NCI-H1930 (cell line): ENCODE measurements at places on chromosomes 6 and 20.

DNA sequence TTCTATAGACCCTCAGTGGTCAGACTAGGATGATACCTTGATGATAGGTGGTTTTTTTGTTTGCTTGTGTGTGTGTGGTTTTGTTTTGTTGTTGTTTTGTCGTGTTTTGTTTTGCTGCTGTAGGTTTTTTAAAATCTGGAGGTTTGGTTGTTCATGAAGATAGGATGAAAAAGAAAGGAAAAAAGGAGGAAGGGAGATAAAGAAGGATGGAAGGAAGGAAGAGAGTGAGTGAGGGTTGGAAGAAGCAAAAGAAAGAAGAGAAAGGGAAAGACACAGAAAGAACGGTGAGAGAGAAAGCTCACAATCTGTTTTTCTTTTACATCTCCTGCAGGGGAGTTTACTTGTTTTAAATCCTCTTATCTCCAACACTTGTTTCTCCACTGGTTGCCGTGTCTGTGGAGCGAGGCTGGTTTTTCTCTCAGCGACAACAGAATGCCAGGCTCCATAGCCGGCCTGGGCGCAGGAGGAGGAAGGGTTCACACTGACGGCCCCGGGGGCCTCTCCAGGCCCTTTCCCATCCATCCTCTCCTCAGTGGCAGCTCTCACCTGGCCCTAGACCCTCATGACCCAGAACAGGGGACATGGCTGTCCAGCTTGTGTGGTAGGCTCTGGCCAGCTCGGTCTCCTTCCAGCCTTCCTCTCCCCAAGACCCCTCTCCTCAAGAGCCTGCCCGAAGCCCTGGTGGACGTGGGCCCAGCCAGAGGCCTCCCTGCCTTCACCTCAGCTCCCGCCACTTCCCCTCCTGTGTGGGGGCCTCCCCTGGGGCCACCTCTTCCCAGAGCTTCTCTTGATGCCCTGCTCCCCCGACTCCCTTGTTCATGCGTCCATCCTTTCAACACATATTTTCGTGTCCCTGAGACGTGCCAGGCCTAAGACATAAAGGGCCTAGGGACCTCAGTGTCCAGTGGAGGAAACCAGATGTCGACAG, 168.4 kb downstream of the VEGFA start:
- DNase-seq: no peak

DNA sequence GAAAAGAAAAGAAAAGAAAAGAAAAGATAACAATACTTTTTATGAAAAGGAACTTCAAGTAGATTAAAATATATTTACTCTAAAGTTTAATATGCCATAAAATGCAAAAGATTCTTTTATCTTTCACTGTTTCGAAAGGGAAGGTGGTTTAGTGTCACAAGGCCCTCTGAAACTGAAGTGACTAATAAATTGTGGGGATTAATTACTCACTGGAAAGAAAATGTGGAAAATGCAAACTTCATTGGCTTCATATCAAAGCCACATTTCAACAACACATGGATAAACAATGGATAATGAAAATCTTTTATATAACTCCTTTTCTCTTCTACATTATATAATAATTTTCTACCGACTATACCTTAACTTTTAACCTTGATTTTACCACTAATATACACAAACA, 320.5 kb upstream of the RSPO3 start:
- no peak for DNase-seq

DNA sequence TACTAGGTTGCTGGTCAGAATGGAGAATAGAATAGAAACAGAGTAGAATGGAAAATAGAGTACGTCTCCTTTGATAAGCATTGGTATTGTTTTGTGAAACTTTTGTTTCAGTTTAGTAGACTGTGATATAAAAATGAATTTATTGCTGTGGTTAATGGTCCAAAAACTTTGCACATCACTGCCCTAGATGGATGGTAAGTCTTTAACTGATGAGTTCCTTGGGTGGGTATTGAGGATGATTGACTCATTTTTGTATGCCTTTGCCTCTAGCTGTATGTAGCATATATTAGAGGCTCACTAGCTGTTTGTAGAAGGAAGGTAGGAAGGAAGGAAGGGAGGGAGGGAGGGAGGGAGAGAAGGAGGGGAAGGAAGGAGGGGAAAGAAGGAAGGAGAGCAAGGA, 48.3 kb downstream of the ZDHHC14 start:
- DNase-seq: no peak

GRCh38 chr6:27837625-27838057, 74.6 kb downstream of the OR2B2 start:
- no peak for DNase-seq

DNA sequence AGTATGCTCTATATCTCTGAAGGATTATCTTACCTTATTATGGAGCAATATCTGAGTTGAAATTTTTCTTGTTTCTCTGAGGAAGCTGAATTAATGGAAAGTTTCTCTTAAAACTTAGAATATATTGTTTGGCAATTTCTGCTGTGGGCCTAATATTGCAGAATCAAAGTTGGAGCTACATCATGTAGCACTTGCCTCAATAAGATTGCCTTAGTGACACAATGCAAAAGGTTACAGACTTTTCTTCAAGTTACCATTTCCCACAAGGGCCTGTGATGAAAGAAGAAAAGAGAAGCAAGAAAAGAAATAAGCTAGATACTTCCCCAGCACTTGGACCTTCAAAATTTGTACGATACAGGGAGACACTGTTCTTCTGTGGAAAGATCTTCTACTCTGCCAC, 151.2 kb downstream of the SOBP start:
- DNase-seq: no peak

GRCh38 chr6:170178561-170179477, 112.1 kb downstream of the DLL1 start:
- DNase-seq: no peak

DNA sequence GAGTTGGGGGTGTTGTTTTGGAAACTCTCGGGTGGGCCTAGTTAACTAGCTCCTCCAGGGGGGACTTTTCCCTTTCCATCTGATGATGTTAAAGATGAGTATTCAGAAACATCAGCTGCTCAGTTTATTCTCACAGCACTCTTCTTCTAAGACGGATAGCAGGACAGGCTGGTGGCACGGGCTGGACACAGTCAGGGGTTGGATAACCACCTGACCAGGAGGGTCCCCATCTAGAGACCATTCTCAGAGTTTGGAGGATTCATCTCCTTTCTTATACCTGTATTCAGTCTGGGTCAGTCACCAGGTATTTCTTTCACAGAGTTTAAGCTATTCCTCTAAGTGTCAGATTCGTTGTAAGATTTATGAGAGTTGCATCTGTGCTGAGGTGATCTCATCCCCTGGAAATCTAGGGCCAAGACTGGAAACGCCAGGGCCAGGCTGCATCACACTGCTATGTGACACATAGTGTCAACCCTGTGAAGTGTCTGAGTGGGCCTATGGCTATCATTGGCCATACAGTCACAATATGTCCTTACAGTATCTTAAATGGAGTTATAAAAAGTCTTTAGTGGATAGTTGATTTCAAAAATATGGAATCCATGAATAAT, 111.7 kb downstream of the FAM50B start:
- no peak for DNase-seq

DNA sequence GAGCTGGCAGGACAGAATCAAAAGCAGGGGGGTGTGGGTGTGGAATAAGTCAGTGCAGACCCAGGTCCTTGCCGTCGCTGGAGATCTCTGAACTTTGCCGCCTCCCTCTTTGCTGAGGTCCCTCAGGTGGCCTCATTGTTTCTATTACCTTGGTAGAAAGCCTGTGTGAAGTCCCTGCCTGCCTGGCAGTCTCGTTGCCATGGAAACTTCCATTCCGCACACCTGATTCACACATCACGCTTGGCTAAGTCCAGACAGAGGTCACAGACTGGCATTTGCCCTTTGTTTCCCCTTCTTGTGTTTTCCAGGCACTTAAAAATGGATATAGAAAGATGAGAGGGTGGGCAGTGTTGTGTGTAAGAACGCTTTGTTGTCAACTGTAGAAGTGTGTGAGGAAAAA, 260.6 kb downstream of the PRL start:
- DNase-seq: no peak

DNA sequence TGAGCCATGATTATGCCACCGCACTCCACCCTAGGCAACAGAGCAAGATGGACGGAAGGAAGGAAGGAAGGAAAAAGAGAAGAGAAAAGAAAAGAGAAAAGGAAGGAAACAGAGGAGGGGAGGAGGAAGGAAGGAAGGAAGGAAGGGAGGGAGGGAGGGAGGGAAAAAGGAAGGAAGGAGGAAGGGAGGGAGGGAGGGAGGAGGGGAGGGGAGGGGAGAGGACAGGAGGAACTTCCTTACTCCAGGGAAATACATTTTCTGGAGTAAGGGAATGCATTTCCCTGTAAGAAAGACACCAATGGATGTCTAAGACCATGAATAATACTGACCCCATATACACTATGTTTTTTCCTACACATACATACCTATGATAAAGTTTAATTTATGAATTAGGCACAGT, 93.2 kb upstream of the NFATC2 start:
- DNase-seq: no peak

GRCh38 chr6:167768471-167769215, 58.1 kb upstream of the AFDN start:
- DNase-seq: no peak

- no peak for DNase-seq
Observed at GRCh38 chr6:13101409-13101808, 226.9 kb downstream of the TBC1D7 start.

GRCh38 chr6:140487586-140487985, 1113.1 kb upstream of the CITED2 start:
- no peak for DNase-seq

DNA sequence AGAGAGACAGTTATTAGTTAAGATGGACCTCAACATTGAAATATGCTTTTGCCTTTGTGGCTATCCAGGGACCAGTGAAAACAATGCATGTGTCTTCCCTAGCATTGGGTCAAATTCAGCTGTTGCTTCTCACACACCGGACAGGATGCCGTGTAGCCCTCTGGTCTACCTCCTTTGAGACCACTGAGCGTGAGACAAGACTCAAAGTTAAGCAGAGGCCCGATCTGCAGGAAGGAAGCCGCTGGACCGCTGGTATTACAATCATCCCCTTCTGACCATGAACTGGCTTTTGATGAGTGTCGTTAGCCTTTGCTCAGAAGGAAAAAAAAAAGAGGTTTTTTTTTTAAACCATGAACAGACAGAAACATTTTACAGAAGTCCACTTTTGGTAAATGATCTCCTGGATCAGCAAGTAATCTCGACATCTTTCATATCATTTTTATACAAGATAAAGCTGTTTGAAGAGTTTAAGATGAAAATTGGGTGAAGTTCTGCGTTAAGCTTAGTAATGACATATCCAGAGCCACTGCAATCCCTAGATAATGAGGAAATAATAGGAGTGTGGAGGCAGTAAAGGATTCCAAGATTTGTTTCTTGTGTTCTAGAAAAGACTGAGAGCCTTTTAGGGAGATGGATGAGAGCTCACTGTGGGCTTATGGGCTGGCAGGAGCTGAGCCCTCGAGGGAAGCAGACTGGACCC, 622.8 kb downstream of the QKI start:
- no peak for DNase-seq

- DNase-seq: no peak
Observed at GRCh38 chr20:11144114-11144950, 470.5 kb upstream of the JAG1 start.

- no peak for DNase-seq
Observed at GRCh38 chr6:51842061-51842803, 245.2 kb downstream of the PKHD1 start.

- DNase-seq: no peak
Observed at GRCh38 chr6:7215131-7215530, 97.9 kb downstream of the SSR1 start.

DNA sequence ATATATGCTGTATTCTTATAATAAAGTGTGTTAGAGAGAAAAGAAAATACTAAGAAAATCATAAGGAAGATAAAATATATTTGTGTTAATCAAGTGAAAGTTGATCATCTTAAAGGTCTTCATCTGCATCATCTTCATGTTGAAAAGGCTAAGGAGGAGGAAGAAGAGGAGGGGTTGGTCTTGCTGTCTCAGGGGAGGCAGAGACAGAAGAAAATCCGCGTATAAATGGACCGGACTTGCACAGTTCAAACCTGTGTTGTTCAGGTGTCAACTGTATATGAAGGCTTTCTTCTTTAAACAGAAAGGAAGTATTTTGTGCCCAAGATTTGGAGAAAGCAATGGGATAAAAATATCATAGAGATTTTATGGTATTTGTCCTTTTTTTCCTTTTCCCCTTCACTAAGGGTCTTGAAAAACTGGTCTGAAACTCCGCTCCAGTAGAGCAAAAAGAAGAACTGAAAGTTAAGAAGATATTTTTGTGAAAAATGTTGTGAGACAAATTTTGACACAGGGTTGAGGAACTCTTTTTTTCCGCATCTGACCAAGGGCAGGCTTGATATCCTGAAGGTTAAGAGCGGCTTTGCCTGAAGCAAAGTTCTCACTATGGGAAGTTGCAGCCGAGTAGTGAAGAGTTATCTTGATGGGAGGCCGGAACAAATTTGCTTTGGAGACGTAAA, 350.7 kb downstream of the LAMA2 start:
- no peak for DNase-seq

GRCh38 chr6:29576056-29576455, 8.9 kb upstream of the OR2H2 start:
- no peak for DNase-seq

DNA sequence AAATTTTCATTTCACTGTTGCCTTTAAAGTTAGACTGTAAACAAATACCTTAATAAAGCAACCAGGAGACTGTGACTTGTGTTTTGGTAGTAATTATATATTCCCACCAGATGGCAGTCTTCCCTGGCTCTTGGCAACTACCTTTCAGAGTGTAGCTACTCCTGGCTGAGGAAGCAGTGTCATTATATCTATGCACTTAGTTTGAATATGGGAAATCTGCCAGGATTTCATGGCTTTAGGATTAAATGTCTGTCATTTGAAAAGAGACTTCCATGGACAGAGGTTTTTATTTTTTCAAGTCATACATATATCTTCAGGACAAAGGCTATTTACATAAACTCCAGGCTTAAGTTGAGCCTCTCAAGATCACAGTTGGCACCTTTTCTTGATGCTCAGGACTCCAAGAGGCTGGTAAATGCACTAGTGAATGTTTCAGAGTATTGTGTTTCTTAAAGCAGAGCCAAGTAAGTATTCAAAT, 160.1 kb downstream of the C6orf58 start:
- peak; percentile 55 for DNase-seq

DNA sequence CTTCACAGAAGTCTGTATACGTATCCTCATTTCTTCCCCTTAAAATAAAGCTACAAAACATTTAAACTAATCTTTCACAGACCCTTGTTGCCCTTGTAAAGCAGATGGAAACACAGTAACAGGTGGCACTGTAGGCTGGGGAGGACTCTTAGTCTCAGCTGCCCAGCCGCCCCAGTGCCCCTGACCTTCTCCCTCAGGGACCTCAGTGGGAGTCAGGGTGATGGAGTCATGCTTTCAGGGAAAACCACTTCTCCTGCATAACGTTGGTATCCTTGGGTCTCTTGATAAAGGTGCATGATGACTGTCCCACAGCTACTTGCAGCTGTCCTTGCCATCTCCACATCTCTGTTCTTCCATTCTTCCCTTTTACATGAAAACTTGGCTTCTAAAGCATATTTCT, 198.6 kb downstream of the CDKAL1 start:
- no peak for DNase-seq

GRCh38 chr6:49548613-49549304, 1.7 kb upstream of the C6orf141 start:
- no peak for DNase-seq

- DNase-seq: no peak
Observed at GRCh38 chr20:5660346-5660745, 89.9 kb upstream of the SHLD1 start.
